ENCODE measurements at places on chromosomes 1 and 21. TPM values are rescaled to one million over a fixed set of nuclear protein-coding genes. Genes with fewer than 3 reads are reported as not detected.

- H3K27ac ChIP-seq, result no peak overlapping the region
- H3K4me3 ChIP-seq, result no peak overlapping the region
- H3K36me3 ChIP-seq, result peaks cover 9% of the 10 kb centered on the region
- H3K4me1 ChIP-seq, result peaks cover 25% of the 10 kb centered on the region
Observed at GRCh38 chr1:156050376-156050775, 3.2 kb downstream of the UBQLN4 start.

GRCh38 chr1:3185896-3186525 lies 117.0 kb downstream of the PRDM16 start:
- no peak overlapping the region for H3K4me3 ChIP-seq
- H3K4me1 ChIP-seq, result peaks cover 4% of the 10 kb centered on the region
- no peak for DNase-seq
- H3K27me3 ChIP-seq, result peaks cover 5% of the 10 kb centered on the region

DNA sequence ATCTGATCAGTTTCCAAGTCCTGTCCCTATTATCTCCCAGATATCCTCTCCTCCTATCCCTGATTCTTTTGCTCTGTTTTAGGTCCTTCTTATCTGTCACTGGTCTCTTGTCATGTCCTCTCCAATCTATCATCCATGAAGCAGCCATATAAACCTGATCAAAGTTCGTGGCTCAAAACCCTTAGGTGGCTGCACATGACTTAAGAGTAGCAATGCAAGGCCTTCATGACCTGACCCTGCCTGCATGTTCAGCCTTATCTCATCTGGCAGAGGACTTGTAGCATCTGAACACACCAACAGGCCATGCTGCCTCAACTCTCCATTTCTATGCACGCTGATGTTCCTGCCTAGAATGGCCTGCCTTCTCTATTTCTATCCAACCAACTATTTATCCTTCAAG lies 65.2 kb downstream of the NOS1AP start:
- H3K4me1 ChIP-seq, result no peaks in the 10 kb centered on the region
- no peaks in the 10 kb centered on the region for H3K36me3 ChIP-seq
- no peak overlapping the region for H3K27ac ChIP-seq

- no peak for DNase-seq
- H3K4me3 ChIP-seq, result no peak overlapping the region
- H3K27me3 ChIP-seq, result peaks cover 7% of the 10 kb centered on the region
- H3K36me3 ChIP-seq, result no peaks in the 10 kb centered on the region
- H3K4me1 ChIP-seq, result no peaks in the 10 kb centered on the region
Observed at GRCh38 chr1:57550092-57550491, 126.2 kb upstream of the DAB1 start.

GRCh38 chr1:114435088-114435715 lies 75.8 kb downstream of the TRIM33 start:
- H3K4me3 ChIP-seq, result no peak overlapping the region
- DNase-seq, result no peak
- no peaks in the 10 kb centered on the region for H3K27me3 ChIP-seq
- peaks cover 6% of the 10 kb centered on the region for H3K4me1 ChIP-seq
- peak overlapping the region; percentile 54 for H3K27ac ChIP-seq

GRCh38 chr1:217342105-217342504 lies 288.8 kb downstream of the GPATCH2 start:
- no peak overlapping the region for H3K4me3 ChIP-seq
- no peaks in the 10 kb centered on the region for H3K4me1 ChIP-seq
- H3K27me3 ChIP-seq, result no peaks in the 10 kb centered on the region
- H3K36me3 ChIP-seq, result no peaks in the 10 kb centered on the region

- DNase-seq, result no peak
- no peak overlapping the region for H3K27ac ChIP-seq
- H3K4me3 ChIP-seq, result no peak overlapping the region
- H3K36me3 ChIP-seq, result peaks cover 8% of the 10 kb centered on the region
Observed at GRCh38 chr1:245880754-245881403, 626.2 kb downstream of the SMYD3 start.

GRCh38 chr1:86472767-86473166 lies 4.0 kb downstream of the CLCA1 start:
- DNase-seq, result no peak
- no peak overlapping the region for H3K4me3 ChIP-seq
- no peaks in the 10 kb centered on the region for H3K36me3 ChIP-seq

- H3K27me3 ChIP-seq, result peaks cover 14% of the 10 kb centered on the region
- DNase-seq, result no peak
- no peaks in the 10 kb centered on the region for H3K4me1 ChIP-seq
- no peaks in the 10 kb centered on the region for H3K36me3 ChIP-seq
Observed at GRCh38 chr1:153428791-153429190, 12.5 kb downstream of the S100A7A start.

Gene MYOG
- not detected for polyA plus RNA-seq

Gene LYPD8
- 0.39 TPM for polyA plus RNA-seq

Gene ACKR1
- polyA plus RNA-seq, result not detected

Gene RGS13
- 0.07 TPM for polyA plus RNA-seq

Gene SPRR1B
- polyA plus RNA-seq, result not detected

Data from naive B cell (primary cell).